ENCODE measurements at places on chromosomes 16 and 17. TPM values are rescaled to one million over a fixed set of nuclear protein-coding genes. Genes with fewer than 3 reads are reported as not detected.

- DNase-seq: peak; percentile 58
Measured at GRCh38 chr17:27559506-27560481, 71.2 kb upstream of the LGALS9 start.

DNA sequence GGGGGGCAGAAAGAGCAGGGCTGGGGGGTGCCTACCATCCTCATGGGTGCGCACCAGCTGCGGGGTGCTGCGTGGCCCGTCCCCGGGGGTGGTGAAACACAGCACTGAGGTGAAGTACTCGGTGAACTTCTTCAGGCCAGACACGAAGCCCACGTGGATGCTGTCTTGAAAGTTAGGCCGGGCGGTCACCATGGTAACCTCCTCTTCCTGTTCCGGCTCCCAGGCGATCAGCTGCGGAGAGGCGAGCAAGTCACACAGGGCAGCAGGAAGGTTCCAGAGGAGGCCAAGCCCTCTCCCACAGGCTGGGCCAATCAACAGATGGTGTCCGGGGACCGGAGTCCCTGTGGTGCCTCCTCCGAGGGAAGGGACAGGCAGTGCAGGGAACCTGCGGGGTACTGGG lies 90.1 kb upstream of the CDC42EP4 start:
- DNase-seq: no peak

- DNase-seq: no peak
Measured at GRCh38 chr17:1202291-1202690, 22.5 kb upstream of the ABR start.

- DNase-seq: no peak
Measured at GRCh38 chr17:2911035-2911754, 115.0 kb downstream of the RAP1GAP2 start.

- DNase-seq: no peak
Measured at GRCh38 chr16:77594799-77595596, 127.3 kb upstream of the NUDT7 start.

- no peak for DNase-seq
Measured at GRCh38 chr17:66604376-66604775, 230.5 kb upstream of the CACNG5 start.

DNA sequence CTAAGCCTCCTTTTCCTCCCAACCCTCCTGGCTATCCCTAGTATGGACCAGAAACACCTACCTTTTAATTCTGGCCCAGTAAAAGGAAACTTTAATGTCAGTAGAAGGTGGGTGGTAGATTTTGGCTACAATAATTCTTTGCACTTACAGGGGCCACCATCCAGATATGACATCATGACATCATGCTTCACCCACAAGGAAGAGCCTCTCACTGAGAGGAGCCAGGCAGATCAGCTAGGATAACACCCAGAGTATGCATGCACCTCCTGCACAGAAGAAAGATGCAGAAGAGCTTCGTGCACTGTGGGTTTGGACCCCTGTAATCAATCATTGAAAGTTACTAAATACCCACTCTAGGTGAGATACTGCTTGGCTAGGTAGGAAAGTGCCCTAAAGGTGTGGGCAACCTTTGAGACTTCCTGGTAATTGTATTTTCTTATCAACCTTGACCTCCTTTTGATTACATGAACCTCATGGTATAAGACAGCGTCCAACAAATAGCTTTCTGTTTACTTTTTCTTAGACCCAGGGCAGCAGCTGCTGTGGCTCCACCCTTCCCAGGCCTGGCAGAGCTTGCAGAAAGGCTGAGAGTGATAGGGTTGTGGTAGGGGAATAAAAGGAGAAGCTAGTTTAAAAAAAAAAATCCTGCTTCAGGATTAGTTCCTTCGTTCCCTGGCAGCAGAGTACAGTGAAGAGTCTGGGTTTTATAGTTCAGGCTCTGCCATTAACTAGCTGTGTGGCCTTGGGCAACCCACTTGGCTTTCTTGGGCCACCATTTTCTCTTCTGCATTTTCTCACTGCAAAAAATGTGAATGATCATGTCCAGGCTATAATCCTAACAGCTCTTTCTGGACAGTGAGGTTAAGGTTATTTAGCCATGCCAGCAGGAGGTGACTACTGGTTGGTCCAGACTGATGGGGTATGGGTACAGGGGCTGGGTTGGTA lies 6.2 kb downstream of the MAP3K14 start:
- no peak for DNase-seq

GRCh38 chr17:70872103-70872502 lies 702.8 kb downstream of the KCNJ2 start:
- no peak for DNase-seq

GRCh38 chr17:31261601-31262000 lies 35.4 kb downstream of the OMG start:
- DNase-seq: no peak

DNA sequence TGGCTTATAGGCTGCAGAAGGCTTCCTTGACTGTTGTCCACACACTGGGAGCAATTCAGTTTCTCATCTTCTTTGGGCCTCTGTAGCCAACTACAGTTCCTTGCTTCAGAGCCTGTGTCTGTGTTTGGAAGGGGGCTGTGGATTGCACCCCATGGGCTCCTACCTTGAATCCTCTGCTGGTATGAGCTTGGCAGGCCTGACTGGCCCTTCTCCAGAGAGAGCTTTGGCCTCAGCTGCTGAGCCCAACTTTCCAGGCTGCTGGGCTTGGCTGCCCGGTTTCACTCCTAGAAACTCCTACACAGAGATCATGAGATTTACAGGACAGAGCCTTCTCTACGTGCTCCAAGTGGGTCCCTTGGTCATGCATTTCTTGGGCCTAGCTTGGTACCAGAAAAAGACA lies 354.4 kb downstream of the SNX29 start:
- DNase-seq: peak; percentile 80

DNA sequence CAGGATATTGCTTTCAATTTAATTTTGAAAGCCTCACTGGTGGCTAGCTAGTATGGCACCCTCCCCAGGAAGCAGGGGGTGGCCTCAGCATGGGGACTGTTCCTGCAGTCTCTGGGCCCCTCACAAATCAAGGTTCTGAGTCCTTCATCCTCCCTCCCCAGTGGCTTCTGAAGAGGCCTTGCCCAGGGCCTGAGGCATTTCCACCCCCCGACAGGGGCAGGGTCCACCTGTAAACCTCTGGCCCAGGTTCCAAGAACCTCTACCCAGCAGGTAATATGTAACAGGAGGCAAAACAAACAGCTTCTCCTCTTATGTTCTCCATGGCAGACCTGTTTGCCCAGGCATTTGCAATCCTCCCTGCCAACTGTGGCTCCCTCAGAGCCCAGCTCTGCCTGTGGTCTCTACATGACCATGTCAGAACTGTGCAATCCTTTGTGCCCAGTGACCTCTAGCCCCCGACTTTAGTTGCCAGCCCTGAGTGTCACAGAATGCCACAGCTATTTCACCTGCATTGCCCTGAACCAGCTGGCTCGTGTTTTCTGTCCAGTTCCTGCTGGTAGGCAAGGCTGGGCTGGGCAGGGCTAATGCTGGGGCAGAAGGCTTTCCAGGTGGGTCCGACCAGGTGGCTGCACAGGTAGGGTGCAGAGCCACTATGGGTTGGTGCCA lies 14.3 kb downstream of the ACSF2 start:
- peak; percentile 86 for DNase-seq

The MYH8 gene
- not detected for total RNA-seq

The XAF1 gene
- total RNA-seq: 15.0 TPM

The PLA2G10 gene
- not detected for total RNA-seq

The OR4D1 gene
- not detected for total RNA-seq

The C16orf89 gene
- 385 TPM for total RNA-seq

The CBX2 gene
- total RNA-seq: 0.54 TPM

The TLK2 gene
- 56.6 TPM for total RNA-seq

Measured in thyroid gland (tissue), 4 donors.